ENCODE measurements at places on chromosomes 6 and 20.

- no peak for DNase-seq
These were observed 16.3 kb downstream of the RRBP1 start for GRCh38 chr20:17665756-17666155.

- no peak for DNase-seq
These were observed 3.4 kb upstream of the BHLHE23 start for GRCh38 chr20:63009988-63010769.

GRCh38 chr6:1365686-1366085, 23.7 kb upstream of the FOXF2 start:
- DNase-seq, result no peak

GRCh38 chr6:11329726-11330412, 97.4 kb upstream of the NEDD9 start:
- no peak for DNase-seq

DNA sequence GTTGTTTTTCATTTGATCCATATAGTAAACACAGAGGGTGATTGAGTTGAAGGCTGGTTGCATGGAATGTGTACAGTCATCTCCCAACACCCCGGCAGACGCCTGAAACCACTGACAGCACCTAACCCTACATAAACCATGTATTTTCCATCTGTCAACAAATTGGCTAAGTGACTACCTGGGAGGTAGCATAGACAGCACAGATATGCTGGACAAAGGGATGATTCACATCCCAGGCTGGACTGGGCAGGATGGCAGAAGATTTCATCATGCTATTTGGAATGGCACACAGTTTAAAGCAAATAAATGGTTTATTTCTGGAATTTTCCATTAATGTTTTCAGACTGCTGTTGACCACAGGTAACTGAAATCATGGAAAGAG, 4.4 kb upstream of the VIP start:
- no peak for DNase-seq

- DNase-seq, result no peak
These were observed 47.2 kb upstream of the IPCEF1 start for GRCh38 chr6:154403788-154404187.

DNA sequence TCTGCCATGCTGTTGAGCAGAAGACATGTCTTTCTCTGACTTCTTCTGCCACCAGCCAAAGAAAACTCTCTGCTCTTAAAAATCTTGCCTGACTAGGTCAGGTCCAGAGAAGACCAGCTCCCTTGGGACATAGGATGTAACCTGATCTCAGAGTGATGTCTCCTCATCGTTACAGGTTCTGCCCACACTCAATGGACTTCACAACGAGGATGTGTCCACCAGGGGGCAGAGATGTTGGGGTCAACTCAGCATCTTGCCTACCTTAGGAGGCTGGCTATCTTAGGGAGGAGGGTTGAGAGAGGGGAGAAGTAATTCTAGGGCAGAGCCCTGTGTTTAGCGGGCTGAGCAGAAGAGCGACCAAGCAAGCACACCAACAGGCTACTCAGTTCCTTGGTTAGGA, 207.6 kb upstream of the CDH4 start:
- no peak for DNase-seq

- DNase-seq, result no peak
These were observed 157.7 kb upstream of the MMS22L start for GRCh38 chr6:97440590-97441176.
